NCI-H1417 treated with DMSO at 0.1 percent for 48 hours (cell line): ENCODE measurements at places on chromosomes 13 and 19.

GRCh38 chr19:32172566-32173160 is 172.7 kb upstream of the ZNF507 start:
- no peak for DNase-seq

DNA sequence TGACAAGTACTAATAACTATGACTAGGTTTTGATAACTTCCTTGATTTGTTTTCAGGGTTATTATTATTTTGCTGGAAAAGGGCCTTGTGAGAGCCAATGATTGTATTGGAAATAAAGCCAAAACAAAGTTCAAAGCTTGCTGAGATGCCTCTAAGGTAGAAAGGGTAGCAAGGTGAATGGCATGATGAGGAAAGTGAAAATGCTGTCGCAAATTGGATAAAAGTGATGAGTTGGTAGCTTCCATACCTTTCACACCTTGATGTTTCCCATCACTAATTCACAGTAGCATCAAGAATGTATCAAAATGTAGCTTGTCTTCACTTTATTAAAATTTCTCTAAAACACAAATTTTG is 259.4 kb downstream of the FGF14 start:
- DNase-seq: no peak

DNA sequence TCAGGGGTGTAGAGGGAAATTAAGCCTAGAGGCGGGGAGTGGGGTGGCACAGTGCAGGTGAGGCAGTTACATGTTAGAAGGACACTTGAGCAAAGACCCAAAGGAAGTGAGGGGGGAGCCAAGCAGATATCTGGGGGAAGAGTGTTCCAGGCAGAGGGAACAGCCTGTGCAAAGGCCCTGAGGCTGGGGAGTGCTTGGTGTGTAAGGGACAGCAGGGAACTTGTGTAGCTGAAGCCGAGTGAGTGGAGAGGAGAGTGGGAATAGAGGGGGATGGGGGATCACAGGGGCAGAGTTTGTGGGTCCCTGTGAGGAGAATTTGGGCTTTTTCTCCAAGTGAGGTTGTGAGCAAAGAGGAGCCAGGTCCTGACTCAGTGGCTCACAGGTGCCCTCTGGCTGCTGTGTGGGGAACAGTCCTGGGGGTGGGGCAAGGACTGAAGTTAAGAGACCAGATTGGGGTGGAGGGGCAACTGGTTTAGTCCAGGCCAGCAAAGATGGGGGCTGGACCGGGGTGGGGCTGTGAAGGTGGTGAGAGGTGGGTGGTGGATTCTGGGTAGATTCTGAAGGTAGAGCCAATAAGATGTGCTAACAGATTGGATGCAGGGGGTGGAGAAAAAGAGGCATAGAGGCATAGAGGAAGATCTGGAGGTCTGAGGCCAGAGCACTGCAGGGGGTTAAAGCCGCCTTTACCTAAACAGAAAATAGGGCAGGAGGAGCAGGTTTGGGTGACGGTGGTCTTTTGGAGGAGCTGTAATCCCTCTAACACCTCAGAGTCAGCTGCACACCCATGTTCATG is 75.3 kb downstream of the CACNA1A start:
- no peak for DNase-seq

- no peak for DNase-seq
These were observed 28.3 kb downstream of the CYP2B6 start for GRCh38 chr19:41019346-41019745.

DNA sequence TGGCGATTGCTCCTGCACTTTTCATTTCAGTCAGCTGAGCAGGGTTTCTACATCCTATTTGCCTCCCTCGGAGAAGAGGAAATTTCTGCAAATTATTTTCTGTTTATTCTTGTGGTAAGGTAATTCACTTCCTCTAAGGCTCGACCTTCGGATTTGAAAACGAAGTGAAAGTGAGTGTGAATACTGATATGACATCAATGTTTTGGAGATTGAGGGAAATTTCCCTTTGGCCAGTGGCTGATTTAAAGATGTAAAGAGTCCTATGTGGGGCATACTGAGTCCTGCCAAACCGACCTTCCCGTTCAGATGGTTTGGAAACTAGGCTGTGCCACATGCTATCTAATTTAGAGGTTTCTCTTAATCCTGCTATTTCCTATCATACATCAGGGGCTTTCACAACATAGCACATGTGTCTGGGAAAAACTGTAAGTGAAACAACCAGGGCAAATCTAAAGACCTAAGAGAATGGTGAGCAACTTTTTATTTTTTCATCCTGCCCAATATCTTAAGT is 112.3 kb downstream of the POSTN start:
- no peak for DNase-seq

DNA sequence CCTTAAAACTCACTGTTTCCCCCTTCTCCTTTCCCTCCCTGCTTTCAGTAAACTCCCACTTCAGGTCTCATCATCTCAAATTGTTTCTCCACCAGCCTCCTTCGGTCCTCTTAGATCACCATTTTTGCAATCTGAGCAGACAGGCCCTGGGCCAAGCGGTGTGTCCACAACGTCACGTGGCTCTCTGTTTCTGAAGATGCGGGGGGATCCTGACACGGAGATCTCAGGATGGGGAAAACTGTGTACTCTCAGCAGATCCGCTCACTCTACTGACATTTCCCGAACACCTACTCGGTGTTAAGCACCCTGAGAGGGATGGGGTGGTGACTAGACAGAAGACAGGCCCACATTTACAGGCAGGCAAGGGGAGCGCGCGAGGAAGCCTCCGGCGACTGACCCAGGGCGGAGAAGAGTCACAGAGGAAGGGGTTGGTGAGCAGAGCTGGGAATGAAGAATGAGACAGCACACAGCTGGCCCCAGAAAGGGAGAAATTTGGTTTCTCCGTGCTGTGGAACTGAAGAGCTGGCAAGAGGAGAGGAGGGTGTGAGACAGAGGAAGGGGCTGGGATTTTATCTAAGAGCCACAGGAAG is 38.8 kb downstream of the SERP2 start:
- DNase-seq: no peak

- no peak for DNase-seq
These were observed 45.6 kb upstream of the MTIF3 start for GRCh38 chr13:27496006-27496405.

DNA sequence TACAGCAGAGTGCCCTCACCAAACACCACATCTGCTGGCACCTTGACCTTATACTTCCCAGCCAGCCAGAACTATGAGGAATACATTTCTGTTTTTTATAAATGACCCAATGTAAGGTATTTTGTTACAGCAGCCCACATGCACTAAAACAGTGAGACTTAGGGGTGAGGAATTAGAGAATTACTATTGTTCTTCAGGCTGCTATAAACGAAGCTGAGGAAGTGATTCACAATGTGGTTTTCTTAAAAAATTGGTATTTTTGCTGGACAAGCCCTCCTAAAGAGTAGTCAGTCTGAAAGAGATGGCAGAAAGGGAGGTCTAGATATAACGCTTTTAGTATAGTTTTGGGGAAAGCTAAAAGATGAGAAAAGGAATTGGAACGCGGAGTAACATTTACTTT is 101.0 kb downstream of the SLITRK6 start:
- no peak for DNase-seq

GRCh38 chr19:56988299-56988698 is 131.5 kb upstream of the USP29 start:
- DNase-seq: no peak

GRCh38 chr13:40170091-40170490 is 496.4 kb downstream of the FOXO1 start:
- no peak for DNase-seq

DNA sequence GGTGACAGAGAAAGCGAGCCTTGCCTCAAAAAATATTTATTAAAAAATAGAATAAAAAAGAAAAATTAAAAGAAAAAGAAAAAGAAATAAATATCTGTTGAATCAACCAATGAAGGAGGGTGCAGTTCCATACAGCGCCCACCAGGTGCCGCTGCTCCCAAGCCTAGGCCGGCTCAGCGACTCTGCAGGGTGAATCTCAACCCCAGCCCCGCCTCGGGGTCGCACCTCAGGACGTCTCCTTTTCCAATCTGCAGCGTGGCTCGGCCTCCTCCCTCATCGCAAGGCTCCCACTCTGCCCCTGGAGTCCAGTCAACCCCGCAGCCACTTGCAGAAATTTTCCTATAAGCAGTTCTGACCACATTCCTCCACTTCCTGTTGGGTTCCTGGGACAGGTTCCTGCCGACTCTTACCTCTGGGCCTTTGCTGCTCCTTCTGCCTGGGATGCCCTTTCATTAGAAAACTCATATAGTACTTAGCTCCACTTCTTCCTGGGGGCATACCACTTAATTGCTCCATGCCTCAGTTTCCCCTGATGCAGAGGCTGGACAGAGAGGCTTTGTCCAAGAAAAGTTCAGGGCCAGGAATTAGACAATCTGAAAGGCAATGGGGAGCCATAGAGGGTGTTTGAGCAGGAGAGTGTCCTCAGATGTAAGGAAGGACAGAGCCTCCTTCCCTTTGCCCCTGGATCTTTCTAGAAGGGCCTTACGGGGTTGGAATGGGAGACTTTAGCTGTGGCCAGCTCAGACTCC is 24.3 kb downstream of the NFILZ start:
- DNase-seq: no peak

DNA sequence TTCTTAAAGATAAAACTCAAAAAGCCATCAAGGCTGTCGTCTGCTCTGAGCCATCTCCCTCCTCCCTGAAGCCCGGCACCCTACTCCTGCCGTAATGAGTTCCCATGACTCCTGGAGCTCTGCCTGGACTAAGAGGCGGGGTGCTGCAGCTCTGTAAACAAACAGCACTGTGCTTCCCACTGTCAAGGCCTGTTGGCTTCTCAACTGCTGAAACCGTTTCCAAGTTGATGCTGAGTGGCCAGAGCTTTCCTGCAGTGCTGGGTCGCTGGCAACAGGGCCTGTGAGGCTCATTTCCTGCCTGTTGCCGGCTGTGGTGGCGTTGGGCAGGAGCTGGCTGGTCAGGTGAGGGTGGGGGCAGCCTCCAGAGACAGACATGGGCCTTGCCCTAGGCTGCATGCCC is 26.7 kb upstream of the ISYNA1 start:
- no peak for DNase-seq

DNA sequence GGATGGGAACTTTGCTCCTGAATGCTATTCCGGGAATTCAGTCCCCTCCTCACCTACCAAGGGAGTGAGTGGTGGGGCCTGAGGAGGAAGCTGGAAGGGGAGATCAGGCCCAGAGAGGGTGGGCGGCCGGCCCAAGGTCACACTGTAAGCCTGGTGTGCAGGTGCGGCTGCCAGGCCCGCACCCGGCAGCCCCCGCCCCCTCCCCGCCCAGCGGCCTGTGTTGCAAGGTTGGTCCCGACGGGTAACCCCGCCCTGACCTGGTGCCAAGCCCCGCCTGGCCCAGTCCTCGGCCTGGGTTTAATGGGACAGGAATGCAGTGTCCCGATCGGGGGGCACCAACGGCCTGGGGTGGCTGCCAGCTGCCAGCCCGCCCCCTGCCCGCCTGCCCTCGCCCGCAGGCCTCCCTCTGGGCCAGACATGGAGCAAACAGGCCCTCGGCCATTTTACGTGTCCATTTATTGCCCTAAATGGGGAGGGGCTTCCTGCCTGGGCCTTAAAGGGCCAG is 5.5 kb downstream of the ZBTB7A start:
- no peak for DNase-seq

DNA sequence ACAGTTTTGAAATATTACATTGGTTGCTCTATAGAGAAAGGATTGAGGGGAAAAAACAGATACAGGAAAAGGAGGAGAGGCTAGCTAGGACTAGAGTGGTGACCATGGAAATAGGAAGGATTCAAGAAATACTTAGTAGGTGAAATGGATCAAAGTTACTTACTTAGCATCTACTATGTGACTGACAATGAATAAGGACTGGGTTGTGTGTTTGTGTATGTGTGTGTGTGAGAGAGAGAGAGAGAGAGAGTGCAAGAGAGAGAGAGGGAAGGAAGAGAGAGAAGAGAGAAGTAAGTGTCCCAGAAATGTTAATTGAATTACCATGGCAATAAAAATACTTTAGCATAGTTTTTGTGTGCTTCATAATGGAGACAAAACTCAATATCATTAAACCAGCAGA is 7.9 kb downstream of the GPC6 start:
- DNase-seq: no peak

DNA sequence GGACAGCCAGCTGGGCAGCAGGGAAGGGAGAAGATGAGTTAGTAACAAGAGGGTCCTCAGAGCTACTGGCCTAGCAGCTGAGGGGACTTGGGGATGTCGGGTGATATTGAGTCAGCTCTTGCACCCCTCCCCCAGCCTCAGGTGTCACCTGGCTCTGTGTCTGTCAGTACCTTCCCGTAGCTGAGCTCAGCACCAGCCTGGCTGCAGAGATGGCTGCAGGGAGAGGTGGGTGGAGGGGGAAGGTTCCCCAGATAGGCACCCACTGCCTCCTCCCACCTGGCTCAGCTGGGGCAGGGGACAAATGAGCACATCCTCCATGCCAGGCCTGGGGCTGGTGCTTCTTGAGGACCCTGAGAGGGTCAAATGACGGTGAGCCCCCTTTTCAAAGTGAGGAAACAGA is 6.8 kb upstream of the KPTN start:
- no peak for DNase-seq

- no peak for DNase-seq
These were observed 70.5 kb upstream of the CSNK1A1L start for GRCh38 chr13:37175996-37176395.

- peak; percentile 4 for DNase-seq
These were observed 36.6 kb upstream of the OXGR1 start for GRCh38 chr13:97030705-97031452.

DNA sequence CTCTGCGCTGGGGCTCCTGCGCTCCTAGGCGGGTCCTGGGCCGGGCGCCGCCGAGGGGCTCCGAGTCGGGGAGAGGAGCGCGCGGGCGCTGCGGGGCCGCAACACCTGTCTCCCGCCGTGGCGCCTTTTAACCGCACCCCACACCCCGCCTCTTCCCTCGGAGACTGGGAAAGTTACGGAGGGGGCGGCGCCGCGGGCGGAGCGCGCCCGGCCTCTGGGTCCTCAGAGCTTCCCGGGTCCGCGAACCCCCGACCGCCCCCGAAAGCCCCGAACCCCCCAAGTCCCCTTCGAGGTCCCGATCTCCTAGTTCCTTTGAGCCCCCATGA is at the start of gene GJB2:
Gene GJB2, minus strand, starts transcription at position 103 of the 326 bp plus-strand sequence. CDS start 3,357 bp downstream, outside the sequence.
- DNase-seq: no peak

DNA sequence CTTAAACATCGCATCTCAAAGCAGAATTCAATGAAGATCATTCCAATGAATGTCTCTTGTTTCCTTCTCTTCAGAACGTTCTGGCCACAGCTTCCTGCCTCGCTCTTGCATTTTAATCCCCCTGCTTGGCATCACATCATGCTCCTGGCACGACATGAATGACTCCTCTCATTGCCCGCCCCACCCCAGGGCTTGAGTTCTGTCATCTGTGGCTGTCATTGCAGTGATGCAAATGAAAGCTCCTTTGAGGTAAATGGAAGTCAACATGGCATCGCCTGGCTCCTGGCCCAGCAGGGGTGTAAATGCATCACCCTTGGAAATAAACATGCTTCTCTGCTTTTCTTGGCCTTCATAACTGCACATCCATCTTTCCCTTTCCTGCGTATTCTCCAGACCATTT is 48.6 kb downstream of the SCEL start:
- DNase-seq: no peak

DNA sequence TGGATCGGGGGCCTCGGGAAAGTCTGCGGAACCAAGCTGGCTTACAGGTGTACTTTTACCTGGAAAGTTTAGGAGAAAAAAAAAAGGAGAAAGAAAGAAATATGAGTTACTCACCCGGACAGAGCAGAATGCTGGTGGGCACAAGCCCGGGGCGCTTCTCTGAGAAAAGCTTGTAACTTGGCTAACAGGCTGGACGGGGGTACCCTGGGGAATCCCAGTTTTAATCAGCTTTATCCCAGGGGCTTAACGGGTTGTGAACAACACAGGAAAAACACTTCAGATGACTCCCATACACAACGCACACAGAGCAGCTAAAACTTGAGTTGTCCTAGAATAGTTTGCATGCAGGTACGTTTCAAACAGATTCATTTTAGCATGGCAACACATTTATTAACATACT is 37.3 kb downstream of the KLF2 start:
- DNase-seq: no peak
